ENCODE measurements at places on chromosomes 11 and 22.
A peak's percentile ranks its signal among the peaks of the same experiment; 100 is the strongest.

DNA sequence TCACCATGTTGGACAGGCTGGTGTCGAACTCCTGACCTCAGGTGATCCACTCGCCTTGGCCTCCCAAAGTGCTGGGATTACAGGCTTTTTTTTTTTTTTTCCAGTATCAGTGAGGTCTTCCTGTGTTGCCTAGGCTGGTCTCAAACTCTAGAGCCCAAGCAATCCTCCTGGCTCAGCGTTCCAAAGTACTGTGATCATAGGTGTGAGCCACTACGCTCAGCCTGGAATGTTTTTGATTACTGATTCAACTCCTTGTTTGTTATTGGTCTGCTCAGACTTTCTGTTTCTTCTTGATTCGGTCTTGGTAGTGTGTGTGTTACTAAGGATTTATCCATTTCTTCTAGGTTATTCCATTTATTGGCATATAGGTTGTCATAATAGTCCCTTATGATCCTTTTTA, 31.3 kb downstream of the NAGA start:
- no peak for DNase-seq

DNA sequence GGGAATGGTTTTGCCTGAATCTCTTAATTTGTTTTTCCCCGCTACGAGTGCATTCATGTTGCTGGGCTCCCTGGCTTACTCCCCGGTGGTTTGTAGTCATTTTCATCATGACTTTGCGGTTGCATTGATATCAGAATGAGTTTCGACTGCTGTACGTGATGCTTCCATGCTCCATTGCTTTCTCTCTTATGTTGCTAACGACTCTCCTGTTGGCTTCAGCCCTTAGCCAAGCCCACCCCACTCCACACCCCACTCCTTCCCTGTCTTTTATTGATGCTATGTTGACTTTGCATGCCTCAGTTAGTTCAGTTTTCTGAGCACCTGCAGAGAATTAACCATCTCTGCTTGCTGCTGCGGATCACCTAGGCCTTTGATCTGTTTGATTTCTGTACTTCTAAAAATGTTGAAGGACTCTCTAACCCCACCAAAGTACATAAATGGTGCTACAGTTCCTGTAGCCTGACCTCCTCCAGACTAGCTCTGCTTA, 65.3 kb downstream of the ARFGAP2 start:
- DNase-seq, result no peak

GRCh38 chr11:80849253-80849652, 1408.4 kb upstream of the TENM4 start:
- no peak for DNase-seq

DNA sequence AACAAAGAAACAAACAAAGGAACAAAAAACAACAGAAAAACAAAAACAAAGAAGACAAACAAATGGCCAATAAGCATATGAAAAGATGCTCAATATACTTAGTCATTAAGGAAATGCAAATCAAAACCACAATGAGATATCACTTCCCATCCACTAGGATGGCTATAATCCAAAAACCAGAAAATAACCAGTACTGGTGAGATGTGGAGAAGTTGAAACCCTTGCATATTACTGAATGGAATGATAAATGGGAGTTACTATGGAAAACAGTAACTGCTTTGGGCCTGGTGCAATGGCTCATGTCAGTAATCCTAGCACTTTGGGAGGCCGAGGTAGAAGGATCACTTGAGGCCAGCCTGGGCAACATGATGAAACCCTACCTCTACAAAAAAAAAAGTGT, 44.9 kb upstream of the RBFOX2 start:
- DNase-seq, result no peak

DNA sequence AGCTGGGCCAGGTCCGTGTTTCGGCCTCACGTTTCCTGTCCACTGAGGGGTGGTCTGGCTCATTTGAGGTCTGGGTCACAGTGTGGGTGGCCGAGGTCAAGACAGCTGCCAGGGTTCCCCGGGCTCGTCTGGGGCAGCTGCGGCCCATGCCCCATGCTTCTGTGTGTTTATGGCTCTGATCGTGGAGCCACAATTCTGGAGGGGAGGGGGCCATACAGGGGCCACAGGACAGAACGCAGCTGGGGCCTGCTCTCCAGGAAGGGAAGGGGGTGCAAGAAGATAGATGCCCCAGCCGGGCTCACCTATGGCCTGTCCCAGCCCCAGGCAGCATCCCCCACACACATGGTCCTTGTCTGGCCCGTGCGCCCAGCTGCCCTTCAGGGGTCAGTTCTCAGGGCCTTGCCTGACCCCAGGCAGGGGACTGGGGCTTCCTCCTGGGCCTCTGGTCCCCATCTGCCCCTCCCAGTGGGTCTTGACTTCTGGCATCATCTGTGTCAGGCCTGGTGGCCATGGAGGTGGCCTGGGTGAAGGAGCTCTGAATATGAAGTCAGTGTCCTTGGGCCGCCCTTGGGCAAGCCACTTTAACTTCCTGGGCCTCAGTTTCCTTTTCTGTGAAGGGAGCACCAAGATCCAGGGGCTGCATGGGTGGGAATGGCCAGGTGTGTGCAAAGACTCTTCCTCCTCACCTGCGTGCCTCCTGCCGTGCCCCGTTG, 8.4 kb downstream of the TSPAN32 start:
- DNase-seq, result peak; percentile 13

GRCh38 chr11:121741761-121742361, 289.1 kb upstream of the SORL1-AS1 start:
- no peak for DNase-seq

GRCh38 chr22:21095773-21096107, 50.0 kb downstream of the LRRC74B start:
- no peak for DNase-seq
